Mesenchymal stem cell (in vitro differentiated cells and primary cell): ENCODE measurements at places on chromosomes 7 and 10.

DNA sequence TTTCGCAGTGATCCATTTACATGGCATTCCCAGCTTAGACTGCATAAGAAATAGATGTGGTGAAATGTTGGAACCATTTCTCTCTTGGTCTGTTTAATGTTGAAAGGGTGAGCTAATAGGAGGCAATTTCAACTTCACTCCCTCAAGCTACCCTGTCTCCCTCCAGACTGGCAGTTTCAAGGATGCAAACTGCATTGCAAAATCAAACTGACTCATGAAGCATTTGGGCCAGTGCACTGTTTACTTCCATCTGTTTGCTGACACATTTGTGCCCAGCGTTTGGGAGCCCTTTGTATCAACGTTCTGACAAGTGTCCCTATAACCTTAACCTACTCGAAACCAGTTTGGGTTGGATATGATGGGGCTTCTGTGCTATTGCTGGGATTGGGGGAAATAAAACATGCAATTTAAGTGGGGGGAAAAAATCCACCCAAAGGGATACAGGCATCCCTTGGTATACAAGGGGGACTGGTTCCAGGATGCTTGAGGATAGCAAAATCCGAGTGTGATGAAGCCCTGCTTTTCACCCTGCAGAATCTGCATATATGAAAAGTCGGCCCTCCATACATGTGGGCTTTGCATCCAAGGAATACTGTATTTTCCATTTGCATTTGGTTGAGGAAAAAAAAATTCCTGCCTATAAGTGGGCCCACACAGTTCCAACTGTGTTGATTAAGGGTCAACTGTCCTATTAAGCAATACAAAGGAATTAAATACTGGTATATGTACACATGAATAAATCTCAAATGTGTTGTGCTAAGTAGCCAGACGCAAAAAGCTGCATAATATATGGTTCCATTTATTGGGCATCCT lies 15.6 kb downstream of the RHEB start:
- DNase-seq, result peak; percentile 96

DNA sequence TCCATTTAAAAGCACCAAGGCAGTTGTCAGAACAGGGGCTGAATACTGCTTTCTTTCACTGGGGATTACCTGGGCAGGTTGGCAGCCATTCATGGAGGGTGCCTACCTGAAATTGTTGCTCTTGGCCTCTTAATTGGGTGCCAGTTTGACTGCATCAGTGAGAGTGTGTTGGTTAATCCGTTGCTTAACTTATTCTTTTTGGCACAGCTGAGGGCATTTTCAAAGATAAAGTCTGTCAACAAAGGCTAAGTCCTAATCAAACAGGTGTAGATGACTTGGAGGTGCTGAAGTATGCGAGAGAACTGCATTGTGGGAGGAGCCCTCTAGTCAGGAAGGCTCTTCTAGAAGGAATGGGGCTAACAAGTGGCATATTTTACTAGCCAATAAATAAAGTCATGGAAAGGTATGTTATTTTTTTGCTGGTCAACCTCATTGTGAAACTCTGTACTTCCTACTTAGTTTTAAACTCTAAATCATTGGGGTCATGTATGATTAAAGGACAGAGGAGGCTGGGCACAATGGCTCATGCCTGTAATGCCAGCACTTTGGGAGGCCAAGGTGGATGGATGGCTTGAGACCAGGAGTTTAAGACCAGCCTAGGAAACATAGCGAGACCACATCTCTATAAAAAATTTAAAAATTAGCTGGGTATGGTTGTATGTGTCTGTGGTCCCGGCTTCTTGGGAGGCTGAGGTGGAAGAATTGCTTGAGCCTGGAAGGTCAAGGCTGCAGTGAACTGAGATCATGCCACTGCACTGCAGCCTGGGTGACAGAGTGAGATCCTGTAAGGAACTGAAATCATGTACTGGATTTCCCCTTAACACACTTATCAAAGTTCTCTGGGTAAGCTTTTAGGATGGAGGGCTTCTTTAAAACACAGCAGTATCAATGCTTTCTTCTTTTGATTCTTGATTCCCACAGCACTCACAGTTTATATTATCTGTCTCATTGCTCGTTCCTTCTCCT lies 134.1 kb downstream of the LRMDA start:
- no peak for DNase-seq

DNA sequence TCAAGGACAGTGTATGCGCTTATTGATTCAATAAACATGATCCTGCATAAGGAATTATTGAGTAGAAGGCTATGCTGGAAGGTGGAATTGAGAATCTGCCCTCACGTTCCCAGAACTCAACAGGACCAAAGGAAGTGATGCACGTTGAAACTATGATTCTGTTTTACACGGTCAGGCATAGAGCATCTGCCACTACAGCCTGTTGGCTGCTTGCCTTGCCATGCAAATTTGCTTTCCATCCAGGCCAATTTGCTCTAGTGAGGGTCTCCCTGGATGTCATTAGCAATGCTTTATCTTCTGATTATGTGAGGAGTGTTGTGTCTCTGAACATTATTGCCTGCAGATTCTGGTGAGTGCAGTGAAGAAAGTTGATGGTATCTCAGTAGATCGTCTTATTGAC lies 132.9 kb downstream of the ADRA2A start:
- DNase-seq, result no peak

GRCh38 chr7:1767524-1767923 lies 97.4 kb downstream of the ELFN1 start:
- no peak for DNase-seq

GRCh38 chr7:68512466-68512865 lies 1085.8 kb upstream of the AUTS2 start:
- DNase-seq, result no peak

DNA sequence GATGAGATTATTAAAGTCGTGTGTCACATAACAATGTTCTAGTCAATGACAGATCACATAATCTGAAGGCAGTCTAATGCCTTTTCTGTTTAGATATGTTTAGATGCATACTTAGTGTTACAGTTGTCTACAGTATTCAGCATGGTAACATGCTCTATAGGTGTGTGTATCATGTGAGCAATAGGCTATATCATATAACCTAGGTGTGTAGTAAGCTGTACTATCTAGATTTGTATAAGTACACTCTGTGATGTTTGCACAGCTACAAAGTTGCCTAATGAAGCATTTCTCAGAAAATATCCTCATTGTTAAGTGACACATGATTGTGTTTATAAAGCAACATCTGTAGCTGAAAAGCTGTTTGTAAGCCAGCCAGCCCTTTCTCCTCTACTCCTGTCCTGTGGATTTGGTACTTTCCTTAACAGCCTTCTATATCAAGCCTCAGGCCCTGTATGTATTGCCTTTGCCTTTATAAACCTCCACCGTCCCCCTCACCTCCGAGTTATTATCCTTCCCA lies 6.3 kb downstream of the HECTD2 start:
- no peak for DNase-seq

DNA sequence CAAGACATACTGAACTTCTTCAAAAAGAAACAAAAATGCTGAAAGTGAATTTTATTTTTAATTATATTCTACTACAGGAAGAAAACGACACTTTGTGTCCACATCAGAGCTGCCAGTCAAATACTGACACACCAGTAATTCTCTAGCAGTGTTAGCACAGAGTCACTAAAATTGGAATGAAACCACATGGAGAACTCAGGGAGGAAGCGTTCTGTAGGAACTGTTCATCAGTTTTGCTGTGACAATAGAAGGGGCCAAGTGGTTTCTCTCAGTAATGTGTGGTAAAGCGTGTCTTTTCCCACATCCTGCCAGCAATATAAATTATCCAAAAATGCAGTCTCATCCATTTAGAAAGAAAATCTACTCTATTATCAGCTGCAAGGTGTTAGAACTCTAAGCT lies 683.3 kb downstream of the GRM8 start:
- no peak for DNase-seq

- no peak for DNase-seq
Observed at GRCh38 chr7:28830846-28831245, 127.3 kb downstream of the TRIL start.

DNA sequence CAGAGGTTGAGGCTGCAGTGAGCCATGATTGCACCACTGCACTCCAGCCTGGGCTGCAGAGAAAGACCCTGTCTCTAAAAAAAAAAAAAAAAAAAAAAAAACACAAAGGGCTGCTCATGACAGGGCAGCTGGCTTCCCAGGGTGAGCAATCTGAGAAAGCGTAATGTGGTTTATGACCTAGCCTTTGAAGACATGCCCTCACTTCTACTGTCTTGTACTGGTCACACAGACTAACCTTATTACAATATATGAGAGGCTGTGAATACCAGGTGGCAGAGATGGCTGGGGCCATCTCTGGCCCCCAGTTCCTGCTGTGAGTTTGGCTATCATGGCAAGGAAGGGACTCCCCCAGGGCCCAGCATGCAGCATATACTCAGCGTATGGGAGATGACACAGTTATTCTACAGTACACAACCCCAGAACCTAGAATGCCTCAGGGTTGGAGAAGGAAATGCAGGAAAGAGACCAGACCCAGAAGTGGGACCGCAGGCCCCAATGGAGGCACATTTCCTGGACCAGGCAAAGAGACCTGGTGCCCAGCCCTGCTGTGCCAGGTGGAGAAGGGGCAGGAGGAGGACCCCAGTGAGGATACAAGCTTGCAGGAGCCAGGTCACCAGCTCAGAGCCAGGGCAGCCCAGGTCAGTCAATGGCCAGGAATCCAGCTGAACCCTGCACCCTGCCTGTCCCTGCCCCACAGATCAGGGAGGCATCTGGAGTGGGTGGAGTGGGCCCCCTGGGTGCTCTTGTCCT lies 26.3 kb downstream of the NPTX2 start:
- no peak for DNase-seq

GRCh38 chr7:102193806-102194205 lies 92.9 kb upstream of the SH2B2 start:
- DNase-seq, result peak; percentile 50
